NCI-H1930 (cell line): ENCODE measurements at places on chromosomes 2 and 18.

DNA sequence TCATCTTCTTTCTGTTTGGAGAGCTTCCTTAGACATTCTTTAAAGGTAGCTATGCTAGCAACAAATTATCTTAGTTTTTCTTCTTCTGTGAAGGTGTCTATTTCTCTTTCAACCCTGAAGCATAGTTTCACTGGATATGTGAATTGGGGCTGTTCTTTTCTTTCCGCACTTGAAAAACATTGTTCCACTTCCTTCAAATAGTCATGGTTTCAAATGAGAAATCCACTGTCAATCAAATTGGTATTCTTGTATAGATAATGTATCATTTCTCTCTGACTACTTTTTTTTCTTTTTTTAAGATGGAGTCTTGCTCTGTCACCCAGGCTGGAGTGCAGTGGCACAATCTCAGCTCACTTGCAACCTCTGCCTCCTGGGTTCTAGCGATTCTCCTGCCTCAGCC, 254.0 kb downstream of the ANAPC1 start:
- no peak for DNase-seq

DNA sequence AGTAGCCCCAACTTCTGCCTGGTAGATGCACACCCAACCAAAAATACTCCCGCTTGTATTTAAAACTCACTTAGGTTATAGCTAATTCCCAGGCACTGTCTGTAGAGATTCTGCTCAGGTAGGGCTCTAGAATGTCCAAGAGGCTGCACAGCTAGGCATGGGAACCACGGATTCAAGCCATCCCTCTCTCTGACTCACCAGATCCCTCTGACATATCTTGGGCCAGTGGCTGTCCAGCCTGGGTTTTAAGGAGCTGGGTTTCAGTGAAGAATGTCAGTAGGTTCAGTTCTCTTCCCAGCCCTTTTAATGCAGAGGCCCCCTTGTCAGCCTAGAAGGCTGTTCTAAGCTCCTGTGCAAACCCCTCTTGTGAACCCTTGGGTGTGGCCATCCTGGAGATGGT, 15.9 kb upstream of the IL1R1 start:
- DNase-seq: no peak

DNA sequence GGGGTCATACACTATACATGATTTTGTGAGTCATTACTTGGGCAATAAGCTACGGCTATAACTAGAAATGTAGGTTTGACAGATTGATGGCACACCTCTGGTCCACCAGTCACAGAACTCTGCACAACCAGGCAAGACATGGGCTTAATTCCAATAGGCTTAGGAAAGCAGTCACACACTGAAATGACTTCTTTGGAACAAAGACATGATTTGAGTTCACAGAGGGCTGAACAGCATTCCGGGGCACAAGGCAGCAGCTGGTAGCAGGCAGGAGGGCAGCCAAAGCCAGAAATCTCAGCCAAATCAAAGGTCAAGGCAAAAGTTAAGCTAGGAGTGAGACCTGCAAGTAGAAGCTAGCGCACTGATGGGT, 27.4 kb downstream of the FABP1 start:
- no peak for DNase-seq

DNA sequence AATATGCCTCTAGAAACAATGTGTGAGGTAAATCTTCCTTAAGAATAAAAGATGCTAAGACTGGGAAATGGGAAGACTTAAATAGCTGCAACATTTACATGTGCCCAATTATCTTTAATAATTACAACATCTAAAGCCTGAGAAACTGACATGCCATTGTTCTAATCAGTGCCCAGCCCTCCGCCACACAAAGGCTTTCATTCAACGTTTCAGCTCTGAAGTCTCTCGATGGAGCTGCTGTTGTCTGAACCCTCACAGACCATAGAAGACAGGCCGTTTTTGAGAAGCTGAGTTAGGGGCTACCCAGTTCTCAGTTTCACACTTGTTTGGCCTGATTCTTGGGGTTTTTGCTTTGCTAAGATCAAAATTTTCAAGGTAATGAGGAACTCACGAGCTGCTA, 315.4 kb upstream of the CHST9 start:
- no peak for DNase-seq

- no peak for DNase-seq
These were observed 575.3 kb downstream of the CMPK2 start for GRCh38 chr2:6290217-6291015.

GRCh38 chr18:8549254-8549757, 59.9 kb upstream of the RAB12 start:
- DNase-seq: no peak

DNA sequence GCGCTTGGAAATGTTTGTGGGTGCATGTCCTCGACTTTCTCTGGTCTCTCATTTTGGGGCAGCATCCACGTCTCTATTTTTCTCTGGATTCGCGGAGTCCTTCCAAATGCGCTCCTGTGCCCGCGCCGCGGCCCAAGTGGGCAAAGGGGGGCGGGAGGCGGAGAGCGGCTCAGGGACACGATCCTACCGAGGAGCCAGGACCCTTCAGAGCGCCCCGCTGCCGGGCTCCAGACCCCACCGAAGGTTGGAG, 990 bp downstream of the EPAS1 start:
- DNase-seq: no peak

DNA sequence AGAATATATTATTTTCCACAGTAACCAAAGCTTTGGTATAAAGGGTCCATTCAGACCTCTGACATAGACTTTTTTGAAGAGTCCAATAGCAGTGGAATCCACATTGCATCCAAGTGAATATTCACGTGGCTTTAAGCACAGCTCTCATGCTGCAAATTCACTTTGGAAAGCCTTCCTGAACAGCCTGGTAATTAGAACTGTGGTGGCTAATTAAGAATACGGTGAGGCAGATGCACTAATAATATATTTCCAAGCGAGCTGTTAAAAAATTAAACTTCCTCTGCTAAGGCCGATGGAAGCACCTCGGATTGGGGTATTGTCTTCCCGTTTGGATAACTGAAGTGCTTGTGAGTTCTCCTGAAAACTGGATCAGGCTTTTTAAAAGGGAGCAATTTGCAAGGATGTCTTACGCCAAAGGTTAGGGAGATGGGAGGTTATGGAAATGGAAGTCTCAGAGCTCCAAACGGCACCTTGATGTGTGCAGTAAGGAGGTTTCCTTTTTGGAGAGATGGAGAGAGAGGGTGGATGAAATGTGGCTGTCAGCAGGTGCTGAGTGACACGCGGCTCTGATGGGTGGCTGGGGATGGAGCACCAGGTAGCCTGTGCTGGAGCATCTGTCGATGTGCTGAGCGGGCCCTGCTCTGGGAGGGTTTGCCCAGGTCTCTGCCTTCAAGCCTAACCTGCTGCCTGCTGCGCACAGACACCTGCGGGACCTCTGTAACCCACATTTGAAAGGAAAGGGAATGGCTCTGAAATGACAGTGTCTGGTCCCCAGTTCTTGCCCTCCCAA, 37.5 kb downstream of the CABLES1 start:
- DNase-seq: no peak

DNA sequence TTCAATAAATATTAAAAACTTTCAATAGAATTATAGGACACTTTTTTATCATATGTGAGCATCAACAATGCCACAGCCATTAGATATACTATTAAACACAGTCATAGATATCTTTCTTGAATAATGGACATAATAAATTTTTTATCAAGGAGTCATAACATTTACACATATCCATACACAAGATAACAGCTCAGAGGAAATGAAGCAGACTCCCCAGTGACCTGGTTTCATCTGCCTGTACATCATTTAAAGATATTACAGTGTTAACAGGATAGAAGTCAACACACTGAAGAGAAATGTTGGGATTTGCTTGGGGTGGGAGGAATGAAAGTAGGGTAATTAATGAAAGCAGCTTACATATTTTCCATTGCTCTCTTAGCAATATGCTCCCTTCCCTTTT, 5.1 kb downstream of the SCG2 start:
- DNase-seq: no peak

- no peak for DNase-seq
These were observed 136.3 kb downstream of the CYP26B1 start for GRCh38 chr2:72011370-72011689.

GRCh38 chr18:47899107-47899840, 31.2 kb downstream of the SMAD2 start:
- DNase-seq: peak; percentile 20

GRCh38 chr2:3034856-3035255, 342.8 kb downstream of the EIPR1 start:
- no peak for DNase-seq

GRCh38 chr2:160091381-160091780, 29.0 kb upstream of the PLA2R1 start:
- DNase-seq: no peak

GRCh38 chr2:28979041-28979440, 2.1 kb upstream of the TOGARAM2 start:
- DNase-seq: no peak

DNA sequence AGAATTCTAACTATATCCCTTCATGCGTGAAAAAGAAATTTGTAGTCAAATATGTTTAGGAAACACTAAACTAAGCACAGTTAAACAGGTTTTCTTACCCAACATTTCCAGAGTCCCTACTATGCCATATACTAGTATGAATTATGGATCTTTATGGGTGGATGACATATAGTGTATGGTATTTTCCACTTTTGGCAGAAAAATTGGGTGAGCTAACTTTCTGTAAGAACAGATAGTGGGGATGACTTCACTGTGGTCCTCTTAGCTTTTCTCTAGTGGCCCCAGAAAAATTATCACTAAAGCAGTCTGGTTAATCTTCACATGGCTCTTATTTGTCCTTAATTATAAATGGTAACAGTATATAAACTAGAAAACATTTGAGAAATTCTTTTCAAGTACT, 240.0 kb upstream of the GULP1 start:
- DNase-seq: no peak

GRCh38 chr2:119731983-119732382, 27.7 kb upstream of the PTPN4 start:
- DNase-seq: no peak

GRCh38 chr18:48687346-48688042, 148.7 kb downstream of the CTIF start:
- DNase-seq: no peak

GRCh38 chr2:2880938-2881337, 496.7 kb downstream of the EIPR1 start:
- DNase-seq: no peak

DNA sequence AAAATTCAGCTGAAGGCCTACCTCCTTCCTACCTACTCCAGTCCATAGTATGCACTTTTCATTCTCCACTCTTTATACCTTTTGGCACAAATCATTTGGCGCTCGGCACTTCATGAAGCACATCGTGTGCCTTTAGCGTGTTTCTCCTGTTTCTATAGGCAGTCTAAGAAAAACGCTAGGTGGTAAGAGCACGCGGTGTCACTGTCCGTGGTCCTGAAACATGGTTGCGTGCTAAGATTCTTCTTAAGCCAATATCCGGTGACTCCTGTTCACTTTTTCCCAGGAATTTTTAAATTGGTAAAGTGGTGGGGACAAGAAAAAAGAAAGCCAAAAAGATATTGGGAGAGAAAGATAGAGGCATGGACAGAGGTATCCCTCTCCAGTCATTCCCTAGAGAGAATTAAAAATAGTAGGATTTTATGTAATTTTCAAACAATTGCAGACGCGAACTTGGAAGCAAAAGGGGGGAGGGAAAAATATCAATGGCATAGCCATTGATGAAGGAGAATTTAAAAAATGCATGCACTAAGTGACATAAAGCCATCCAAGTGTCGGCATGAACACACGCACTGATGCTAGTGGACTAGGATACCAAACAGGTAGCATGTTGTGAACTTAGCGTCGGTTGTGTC, 1.4 kb upstream of the CTNNA2 start:
- DNase-seq: no peak

- DNase-seq: no peak
These were observed 59.1 kb downstream of the VSNL1 start for GRCh38 chr2:17599617-17600016.

DNA sequence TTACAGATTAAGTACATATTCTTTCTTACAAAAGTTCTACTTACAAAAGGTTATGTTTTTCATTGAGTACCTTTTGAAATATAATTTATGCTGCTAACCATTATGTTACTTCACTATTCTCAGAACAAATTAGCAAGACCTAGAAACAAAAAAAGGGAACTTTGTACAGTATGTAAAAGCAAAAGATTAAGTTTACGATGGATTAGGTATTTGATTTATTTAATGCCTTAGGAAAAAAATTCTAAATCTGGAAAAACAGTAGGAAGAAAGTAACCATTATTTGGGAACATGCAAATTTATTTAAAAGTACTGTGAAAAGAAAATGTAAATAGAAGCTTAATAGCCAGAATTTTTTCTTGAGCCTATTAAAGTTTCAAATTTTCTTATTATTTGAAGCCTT, 144.6 kb downstream of the AGPS start:
- DNase-seq: no peak

DNA sequence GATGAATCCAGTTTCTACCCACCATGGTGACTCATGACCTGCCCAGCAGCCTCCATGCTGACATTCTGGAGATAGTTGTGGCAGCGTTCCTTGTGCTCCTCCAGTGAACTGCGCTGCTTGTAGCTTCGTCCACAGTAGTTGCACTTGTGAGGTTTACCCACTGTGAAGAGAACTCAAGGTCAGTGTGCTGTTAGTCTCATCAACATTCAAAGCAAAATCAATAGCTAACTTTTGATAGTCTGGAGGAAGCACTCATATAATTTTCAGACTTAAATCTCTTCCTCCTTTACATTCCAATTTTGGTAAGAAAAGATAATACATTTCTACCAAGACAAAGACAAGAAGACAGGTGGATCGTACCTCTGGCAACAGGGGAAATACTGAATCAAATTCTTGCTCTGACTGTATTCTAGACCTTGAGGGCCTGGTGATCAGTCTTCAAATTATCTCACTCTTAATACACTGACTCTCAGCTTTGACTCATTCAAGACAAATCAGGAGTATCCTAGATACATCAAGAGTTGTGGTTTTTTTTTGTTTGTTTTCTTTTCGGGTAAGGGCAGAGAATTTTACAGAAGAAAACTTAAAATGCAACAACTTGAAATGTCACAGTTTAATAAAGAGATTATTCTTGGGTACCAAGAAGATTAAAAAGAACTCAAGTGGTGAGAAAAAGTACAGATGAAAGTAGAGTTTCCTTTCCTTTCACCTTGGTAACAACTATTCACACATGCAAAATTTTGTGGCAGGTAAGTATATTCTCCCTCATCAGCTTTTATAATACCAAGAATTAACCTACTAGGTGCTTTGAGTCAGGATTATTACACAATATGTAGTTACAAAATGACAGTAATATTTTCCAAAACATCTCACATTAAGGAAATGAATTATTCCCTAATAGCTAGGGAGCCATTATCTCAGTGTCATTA, 129.2 kb downstream of the IKZF2 start:
- no peak for DNase-seq

- no peak for DNase-seq
These were observed 28.5 kb downstream of the TMEM18 start for GRCh38 chr2:648476-649424.

- no peak for DNase-seq
These were observed 74.9 kb upstream of the APCDD1 start for GRCh38 chr18:10379522-10379921.

- no peak for DNase-seq
These were observed 266.1 kb downstream of the ZNF385B start for GRCh38 chr2:179595284-179595683.
